CD4-positive, alpha-beta T cell treated with Interleukin-10 for 1 hour (primary cell): ENCODE measurements at places on chromosomes 7 and 10.

DNA sequence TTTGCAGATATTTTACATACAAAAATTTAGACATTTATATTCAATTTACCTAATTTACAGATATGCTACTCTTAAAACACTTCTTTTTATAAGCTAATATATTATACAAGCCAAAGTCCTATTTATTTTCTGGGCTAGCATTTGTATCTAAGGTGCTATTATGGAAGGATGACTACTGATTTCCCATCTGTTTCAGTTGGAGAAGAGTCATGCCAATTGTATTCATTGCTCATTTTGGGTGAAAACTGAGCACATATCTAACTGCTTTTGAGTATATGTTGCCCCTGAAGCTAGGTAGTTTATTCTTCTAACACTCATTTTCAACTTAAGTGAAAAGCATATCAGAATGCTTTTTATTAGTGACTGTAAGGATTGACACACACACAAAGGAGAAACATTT lies 172.9 kb downstream of the CDK14 start:
- no peak for DNase-seq

DNA sequence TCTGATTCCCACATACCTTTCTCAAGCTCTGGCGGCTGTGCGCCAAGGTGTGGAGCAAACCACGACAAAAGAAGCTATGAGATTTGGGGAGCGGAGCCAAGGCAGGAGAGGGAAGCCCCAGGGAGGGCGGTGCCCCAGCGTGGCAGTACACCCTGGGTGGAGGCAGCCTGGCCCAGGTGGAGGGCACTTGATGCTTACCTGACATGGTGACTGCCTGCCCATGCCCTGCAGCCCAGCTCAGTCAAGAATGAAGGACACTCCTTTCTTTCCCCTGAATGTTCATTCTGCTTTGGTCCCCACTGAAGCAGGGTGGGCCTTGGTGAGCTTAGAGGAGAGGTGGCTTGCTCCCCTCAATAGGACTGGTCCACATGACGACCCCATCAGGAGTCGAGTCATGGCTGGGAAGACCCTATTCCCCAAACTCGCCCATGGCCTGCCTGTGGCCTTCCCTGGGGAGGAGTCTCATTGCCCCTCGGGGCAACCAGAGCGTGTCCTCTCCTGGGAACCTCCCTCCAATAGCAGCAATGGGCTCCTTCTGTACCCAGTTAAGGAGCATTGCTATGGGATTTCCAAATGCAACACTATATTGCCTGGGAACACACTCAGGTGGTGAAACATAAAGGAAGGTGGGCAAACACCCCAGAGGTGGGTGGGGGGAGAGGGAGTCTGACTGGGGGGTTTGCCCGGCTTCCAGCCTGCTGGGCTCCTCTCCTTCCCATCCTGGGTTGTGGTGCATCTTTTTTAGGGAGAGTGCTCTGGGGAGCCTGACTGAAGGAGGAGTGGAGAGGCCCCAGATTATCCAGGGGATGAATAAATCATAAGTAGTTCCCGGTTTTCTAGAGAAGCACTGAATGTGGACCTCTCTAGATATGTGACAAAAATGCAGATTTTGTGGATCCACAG lies 22.7 kb downstream of the RAMP3 start:
- no peak for DNase-seq

GRCh38 chr7:109497053-109497452 lies 927.4 kb downstream of the DNAJB9 start:
- no peak for DNase-seq

DNA sequence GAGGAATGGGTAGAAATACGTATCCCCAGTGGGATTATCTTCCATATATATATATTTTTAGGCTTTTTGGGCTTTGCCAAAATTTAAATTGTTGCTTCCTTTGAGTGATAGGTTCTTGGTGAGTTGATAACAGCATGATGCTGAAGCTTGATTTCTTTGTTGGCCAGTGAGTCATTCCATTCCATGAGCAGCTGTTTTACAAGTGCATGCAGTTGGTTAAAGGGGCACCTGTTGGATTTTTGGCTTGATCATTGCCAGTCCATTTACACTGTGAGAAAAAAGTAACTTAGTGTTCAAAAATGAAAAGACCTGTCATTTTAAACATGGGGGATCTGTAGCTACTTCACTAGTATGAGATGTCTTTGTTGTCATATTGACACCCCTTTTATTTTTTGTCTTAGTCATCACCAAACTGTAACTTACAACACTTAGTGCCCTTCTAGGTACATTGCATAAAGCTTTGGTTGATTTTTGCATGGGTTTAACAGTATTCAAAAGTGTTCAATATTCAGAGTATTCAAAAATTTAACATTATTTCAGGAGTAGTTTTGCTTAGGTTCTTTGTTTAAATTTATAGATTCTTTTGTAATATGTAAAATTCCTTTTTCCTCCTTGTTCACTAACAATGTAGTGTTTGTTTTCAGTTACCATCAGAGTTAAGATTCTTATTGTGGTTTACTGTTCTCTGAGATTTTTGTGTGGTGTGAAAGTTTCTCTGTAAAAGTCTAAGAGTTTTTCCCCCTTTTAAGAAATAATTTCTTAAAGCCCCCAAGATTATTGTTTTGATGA lies 8.8 kb downstream of the AKAP9 start:
- no peak for DNase-seq

- no peak for DNase-seq
These were observed 19.6 kb downstream of the MICALL2 start for GRCh38 chr7:1439373-1440363.
